CD4-positive, alpha-beta T cell treated with Interleukin-17A for 1 hour (primary cell): ENCODE measurements at places on chromosomes 7 and 10.

GRCh38 chr7:54409917-54410316 lies 132.3 kb upstream of the VSTM2A start:
- no peak for DNase-seq

GRCh38 chr7:30310674-30311362 lies 26.4 kb downstream of the ZNRF2 start:
- DNase-seq: no peak

DNA sequence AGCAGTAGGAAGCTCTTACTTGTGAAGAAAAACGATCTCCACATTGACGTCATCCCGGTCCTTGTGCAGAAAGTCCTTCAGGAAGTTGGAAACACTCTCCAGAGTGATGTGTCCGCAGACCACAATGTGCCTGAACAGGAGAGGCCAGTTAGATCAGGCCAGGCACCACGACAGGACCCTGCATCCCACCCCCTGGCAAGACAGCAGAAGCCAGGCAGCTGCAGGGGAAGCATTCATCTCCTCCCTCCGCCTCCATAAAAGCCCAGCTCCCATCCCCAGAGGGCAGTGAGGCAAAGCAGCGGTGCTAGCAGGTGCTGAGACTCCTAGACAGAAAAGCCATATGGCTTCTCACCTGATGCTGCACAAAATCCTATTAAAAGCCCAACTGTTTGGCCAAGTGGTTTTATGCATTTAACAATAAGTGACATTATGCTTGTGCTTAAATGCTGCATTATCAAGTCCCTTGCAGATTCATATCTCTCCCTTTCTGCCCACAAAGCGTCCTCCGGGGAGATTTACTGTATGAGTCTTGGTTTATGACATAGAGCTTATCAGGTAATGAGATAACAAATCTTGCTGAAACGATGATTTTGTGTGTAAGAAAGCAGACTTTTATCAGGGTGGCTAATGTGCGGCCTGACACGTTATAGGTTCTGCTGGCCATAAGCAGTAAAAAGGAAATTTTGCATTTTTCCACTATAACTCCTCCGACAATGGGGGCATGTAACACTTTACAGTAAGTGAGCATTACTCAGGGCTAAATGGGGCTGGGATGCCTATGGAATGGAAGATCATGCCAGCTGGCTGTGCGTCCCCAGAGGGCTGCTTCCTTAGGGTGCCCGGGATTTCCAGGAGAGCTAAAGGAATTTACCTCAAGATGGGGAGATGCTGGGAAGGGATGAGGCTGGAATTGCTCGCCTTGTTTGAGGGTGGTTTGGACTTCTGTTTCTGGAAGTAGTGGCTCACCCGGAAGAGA lies 546.9 kb downstream of the KCNMA1 start:
- no peak for DNase-seq

GRCh38 chr10:33706746-33707145 lies 372.3 kb upstream of the NRP1 start:
- no peak for DNase-seq

- no peak for DNase-seq
Observed at GRCh38 chr10:18501198-18501597, 150.2 kb downstream of the NSUN6 start.

GRCh38 chr7:111210996-111211395 lies 120.1 kb downstream of the LRRN3 start:
- DNase-seq: no peak

DNA sequence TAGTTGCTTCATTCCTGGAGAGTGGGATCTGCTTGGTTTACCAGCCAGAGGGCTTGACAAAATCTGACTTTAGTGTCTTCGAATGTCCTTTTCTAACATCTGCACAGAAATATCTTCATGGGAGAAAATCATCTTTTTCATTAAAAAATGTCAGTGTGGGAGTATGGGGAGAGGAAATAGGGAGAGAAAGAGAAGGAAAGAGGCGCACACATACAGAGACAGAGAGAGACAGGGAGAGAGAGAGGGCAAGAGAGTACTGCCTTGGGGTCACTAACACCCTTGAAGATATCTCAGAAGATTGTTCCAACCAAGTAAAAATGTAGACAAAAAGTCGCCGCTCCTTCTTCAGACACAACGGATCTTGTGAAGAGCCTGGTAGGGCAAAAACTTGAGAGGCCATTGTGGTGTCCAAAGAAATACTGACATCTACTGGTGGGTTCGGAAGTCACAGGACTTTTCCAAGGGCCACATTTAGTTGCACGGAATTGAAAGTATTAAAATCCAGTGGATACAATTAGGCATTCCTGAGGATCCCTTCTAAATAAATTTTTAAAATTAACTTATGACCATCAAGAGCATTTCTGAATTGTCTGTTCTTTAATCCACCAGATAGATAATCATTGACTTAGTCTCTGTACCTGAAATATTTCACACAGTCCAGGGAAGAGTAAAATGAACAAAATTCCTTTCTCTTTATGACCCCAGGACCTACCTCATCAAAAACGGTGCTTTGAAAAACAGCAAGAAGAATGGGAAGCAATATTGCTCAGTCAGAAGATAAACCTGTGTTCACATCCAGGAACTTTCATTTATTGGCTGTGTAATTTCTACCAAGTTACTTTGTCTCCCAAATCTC lies 29.7 kb downstream of the VIM start:
- DNase-seq: peak; percentile 79

- DNase-seq: no peak
Observed at GRCh38 chr7:131242123-131242650, 85.5 kb upstream of the MKLN1 start.

DNA sequence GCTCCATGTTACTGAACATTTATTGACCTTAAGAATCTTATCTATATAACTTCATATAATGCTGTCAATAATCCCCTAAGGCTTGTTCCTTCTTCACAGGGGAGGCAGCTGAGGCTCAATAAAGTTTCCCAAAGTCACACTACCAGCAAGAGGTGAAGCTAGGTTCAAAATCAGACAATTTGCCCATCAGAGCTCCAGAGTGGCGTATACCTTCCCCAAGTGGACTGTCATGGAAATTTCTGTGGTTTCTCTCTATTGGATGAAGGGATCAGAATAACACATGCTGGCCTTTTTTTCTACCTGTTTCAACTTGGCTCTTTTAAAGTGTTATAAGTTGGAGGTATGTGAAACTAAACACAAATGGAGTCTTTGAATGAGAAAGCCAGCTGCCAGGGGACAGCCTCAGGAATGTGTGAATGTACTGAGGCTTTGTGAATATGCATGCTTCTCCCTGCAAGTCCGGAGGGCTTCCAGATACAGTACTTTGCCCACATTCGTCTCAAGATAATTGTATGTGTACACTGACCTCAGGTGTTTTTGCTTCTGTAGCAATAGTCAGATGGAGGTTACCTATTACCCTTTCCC lies 656.3 kb upstream of the CELF2 start:
- no peak for DNase-seq

GRCh38 chr7:30563326-30563942 lies 31.2 kb upstream of the GARS1 start:
- no peak for DNase-seq

DNA sequence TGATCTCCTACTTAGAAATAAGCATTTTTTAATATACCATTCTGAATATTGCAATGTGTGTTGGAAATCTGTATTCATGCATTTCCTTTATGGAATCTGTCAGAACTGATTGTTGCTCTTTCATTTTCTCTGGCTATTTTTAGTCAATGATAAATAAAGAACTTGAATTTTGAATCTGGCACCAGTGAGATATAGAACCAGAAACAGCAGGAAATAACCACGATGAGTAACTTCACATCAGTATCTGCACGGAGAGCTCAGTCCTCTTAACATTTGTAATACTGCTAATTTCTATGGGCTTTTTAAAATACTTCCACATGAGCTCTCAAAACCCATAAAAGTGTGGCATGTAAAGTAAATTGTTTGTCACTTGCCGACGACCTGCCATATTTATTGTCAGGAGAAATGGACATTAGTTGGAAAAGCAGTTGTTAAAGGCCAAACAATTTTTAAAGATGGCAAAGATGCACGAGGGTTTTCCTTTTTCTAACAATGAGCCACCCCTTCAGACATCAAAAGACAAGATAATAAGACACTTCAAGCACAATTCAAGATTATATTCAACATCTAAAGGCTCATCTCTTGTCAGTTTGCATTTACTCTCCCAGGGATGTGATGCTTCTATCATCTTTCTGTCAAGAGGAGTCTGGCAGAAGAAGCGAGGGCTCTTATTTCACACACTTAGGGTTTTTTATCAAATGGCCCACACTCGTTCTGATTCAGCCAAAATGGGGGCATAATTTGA lies 118.3 kb downstream of the POU6F2 start:
- DNase-seq: no peak

GRCh38 chr10:56928714-56929113 lies 567.7 kb upstream of the ZWINT start:
- DNase-seq: no peak

DNA sequence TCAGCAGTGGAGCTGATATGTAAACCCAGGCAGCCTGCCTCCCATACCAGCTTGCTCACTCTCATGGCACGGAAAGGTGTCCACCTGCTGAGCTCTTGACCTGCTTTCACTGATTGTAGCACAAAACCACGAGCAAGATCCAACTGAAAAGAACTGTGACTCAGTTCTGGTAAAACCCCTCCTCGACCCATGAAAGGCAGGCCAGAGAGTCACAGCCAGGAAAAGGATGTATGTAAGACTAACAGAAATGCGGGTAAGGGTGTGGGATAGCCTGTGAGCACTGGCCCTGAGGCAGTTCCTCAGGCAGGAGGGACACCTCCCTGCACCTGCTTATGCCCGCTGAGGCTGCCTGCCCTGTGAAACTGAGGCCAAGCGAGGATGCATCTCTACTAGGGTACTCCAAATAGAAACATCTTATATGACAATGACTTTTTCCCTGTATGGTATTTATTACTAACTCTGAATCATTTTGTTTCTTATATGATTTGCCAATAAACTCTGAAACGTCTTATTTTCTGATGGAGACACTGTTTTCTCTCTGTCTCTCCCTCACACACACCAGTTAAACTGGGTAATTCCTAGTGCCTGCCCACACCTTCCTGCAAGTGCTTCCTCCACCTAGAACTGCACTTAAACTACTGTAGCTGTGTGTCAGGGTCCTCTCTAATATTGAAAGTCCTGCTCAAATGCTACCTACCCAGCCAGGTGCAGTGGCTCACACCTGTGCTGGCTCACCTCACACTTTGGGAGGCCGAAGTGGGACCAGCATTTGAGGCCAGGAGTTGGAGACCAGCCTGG lies 73.3 kb upstream of the GHITM start:
- DNase-seq: no peak

DNA sequence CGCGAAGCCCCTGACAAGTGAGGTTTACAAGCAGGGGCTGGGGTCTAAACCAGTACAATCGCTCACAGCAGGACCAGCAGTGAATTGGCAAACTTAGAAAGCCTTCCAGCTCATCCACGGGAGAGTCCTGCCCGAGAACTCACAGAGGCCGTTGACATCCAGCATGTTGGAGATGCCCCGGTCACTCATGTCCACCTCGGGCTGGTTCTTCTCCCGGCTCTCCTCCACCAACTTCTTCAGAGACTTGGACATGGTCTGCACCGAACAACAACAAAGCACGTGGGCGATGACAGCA lies 447 bp downstream of the RSU1 start:
- DNase-seq: no peak

DNA sequence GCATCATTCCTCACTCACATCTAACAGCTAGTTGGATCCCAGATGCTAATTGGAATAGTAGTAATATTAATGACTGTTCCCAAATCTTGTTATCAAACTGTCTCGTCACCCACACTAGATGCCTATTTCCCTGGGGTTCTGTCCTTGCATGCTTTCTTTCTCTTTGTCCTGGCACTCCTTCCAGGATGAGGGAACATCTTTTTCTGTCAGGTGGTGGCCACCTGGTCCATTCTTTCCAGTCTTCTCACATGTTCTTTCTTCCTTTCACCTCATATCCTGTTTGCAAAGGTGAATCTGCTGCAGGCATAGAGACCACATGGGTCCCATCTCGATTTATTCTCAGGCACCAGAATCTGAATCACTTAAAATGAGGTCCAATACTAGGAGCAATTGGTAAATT lies 126.0 kb downstream of the CHN2 start:
- no peak for DNase-seq

- no peak for DNase-seq
Observed at GRCh38 chr10:88456730-88457129, 126.4 kb downstream of the RNLS start.
